ENCODE measurements at places on chromosomes 16 and 17.

DNA sequence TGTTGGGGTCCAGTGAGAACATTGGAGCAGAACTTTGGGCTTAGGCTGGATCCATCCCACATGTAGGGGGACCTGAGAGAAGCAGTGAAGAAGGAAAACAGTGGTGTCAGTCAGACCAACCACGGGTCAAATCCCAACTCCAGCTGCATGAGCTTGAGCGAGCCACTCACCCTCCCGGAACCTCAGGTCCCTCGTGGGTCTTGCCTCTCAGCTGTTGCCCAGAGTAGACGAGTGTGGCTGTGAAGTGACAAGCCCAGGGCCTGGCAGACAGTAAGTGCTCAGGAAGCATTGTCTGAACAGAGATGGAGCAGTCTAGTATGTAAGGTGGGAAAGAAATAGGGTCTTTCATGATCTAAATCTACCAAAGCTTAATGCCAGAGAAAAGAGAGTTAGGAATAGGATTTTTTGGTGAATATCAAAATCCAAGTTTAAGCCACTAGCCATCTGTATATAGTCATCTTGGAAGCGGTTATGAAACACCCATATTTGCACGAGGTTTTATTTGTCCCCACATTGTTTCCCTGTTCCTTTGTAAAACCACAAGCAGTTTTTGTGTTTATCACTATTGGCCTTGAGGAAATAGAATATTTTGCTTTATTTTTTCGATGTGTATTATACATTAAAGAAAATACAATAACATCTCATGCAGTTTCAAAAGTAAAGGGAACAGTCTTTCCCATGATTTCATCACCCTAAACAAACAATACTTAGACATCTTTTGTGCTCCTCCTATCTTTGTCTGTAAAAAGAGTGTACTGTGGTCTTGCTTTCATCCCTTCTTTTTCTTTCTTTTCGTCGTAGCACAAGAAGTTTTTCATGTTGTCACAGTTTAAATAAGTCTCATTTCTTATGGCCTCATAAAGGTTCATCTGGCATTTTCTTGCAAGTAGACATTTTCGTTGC lies 112.0 kb downstream of the CLEC16A start:
- no peak for DNase-seq

GRCh38 chr17:68511671-68512246 lies 471 bp upstream of the PRKAR1A start:
- no peak for DNase-seq

DNA sequence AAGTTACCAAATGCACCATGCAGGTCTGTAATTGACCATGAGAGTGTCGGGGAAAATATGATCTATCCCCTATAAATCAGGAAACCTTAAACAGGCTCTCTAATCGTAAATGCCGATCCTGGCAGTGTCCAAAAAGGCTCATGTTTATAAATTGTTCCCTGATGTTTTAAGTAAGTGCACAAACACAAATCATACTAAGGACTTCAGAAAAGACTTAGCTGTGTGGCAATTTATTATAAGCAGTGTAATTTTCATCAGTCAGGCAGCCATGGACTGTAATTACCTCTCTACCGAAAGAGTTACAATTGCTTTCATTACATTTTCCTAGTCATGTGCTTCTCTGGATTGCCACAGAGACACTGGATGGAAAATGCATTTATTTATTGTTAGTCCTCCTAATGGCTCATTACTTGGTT lies 73.4 kb upstream of the COX10 start:
- no peak for DNase-seq

GRCh38 chr16:27822529-27822928 lies 241.0 kb downstream of the GSG1L start:
- DNase-seq: no peak

DNA sequence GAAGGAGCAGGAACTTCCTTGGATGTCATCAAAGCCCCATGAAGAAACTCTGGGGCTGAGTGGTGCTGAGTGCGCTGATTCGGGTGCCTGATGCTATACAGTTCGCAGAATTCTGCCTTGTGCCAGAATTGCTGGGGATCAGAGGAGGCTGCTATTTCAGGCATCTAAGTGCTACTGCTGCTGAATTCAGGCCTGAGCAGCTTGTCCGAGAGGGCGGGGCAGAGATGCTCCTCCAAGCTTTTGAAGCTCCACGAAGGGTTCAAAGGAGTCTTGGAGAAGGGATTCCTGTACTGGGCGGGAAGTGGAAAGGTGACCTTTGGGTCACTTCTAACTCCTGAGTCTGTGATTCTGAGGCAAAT lies 227.8 kb downstream of the CCDC182 start:
- DNase-seq: no peak

- DNase-seq: no peak
Measured at GRCh38 chr17:32528825-32529224, 42.0 kb downstream of the CDK5R1 start.

DNA sequence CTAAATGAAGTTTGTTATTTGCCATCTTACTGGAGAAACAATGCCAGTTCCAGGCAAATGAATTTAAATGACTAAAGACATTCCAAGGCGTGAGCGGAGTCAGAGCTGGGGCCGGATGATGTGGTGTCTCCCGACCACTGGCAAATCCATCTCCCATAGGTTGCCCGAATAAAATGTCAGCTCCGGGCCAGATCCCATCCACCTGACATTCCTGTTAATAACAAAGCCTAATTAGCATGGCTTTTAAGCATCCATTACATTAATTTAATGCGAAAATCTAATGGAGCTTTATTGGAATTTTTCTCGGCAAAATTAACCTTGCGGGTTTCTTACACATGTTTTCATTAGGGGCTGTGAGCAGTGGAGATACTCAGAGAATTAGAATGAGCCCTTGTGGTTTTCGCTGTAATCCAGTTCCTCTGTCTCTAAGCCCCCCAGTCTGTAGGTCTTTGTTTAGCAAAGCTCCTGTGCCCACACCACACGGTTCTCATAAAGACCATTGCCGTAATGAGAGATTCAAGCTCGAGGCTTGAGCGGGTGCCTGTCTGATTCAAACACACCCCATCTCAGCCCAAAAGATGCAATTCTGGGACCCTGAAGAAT lies 123.3 kb downstream of the CCT6B start:
- DNase-seq: no peak

DNA sequence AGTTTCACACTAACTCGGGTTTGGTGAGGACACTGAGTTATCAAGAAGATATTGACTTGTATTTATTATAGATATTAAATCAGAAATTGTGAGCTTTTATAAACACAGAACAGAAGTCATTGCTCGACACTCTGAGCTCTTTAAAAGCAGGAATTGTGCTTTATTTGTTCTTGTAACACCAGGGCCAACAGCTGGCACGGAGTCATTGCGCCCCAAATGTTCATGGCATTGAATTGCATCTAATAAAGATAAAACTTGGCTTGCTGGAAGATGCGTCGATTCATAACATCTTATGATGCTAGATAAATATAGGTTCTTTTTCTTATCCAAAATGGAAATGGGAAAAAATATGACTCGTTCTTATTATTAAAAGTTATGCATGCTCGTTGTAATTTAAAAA lies 11.8 kb upstream of the MLYCD start:
- DNase-seq: no peak

DNA sequence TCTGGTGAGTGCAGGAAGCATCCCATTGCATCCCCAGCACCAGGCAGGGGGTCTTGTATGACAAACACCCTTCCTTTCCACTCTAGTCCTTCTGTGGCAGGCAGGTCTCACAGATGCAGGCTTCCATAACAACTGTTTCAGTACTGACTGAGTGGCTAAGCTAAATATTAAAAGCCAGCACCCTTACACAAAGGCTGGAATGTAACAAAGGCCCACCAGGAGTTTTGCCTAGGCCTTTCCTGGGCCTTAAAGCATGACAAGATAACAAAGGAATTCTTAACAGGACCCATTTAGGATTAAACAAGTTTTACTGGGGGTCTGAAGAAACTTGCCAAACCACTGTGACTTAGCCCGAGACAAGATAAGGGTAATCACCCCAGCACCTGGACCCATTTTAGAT lies 228.9 kb upstream of the RPL38 start:
- DNase-seq: no peak

GRCh38 chr16:53558710-53559109 lies 55.7 kb upstream of the AKTIP start:
- DNase-seq: no peak

GRCh38 chr17:20302246-20302917 lies 165.0 kb downstream of the LGALS9B start:
- DNase-seq: no peak

- DNase-seq: no peak
Measured at GRCh38 chr17:81200695-81201580, 21.8 kb downstream of the CEP131 start.

GRCh38 chr16:28106467-28107215 lies 43.1 kb upstream of the GSG1L start:
- DNase-seq: no peak

DNA sequence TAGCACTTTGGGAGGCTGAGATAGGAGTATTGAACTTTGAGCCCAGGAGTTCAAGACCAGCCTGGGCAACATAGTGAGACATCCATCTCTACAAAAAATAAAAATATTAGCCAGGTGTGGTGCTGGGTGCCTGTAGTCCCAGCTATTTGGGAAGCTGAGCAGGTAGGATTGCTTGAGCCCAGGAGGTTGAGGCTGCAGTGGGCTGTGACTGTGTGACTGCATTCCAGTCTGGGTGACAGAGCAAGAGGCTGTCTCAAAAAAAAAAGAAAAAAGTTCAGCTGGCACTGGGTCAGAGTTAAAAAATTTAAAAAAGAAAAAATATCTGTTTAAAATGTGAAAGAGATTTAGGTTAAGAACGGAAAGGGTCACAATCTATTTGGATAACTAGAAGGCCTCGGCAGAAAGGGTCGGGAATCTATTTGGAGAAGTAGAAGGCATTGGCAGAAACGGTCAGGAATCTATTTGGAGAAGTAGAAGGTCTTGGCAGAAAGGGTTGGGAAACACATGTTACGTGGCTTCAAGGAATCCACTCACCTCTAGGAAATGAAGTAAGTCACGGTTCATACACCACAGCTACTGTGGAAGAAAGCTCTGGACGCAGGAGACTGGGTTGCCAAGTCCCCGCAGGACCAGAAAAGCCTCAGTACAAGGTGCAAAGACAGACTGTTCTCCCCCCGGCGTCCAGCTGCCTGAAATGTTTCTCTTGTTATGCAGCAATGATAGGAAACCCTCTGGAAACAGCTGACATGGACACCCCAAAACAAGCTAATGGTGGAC lies 25.3 kb downstream of the LMF1 start:
- no peak for DNase-seq

DNA sequence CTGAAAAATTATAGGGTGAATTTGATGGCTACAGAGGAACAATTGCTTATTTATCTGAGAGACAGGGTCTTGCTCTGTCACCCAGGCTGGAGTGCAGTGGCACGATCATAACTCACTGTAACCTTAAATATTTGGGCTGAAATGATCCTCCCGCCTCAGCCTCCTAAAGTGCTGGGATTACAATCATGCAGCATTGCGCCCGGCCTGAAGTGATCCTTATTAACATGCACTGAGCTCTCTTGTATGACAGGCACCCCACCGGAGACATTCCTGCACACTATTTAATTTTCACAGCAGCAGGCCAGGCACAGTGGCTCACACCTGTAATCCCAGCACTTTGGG lies 77.7 kb downstream of the CNGB1 start:
- DNase-seq: no peak

Measured in keratinocyte (primary cell).